ENCODE measurements at places on chromosomes 16 and 17. TPM values are rescaled to one million over a fixed set of nuclear protein-coding genes. Genes with fewer than 3 reads are reported as not detected.

The PIK3R5 gene
- 14.6 TPM for total RNA-seq

- DNase-seq: no peak
Observed at GRCh38 chr16:4481963-4482362, 5.8 kb downstream of the HMOX2 start.

DNA sequence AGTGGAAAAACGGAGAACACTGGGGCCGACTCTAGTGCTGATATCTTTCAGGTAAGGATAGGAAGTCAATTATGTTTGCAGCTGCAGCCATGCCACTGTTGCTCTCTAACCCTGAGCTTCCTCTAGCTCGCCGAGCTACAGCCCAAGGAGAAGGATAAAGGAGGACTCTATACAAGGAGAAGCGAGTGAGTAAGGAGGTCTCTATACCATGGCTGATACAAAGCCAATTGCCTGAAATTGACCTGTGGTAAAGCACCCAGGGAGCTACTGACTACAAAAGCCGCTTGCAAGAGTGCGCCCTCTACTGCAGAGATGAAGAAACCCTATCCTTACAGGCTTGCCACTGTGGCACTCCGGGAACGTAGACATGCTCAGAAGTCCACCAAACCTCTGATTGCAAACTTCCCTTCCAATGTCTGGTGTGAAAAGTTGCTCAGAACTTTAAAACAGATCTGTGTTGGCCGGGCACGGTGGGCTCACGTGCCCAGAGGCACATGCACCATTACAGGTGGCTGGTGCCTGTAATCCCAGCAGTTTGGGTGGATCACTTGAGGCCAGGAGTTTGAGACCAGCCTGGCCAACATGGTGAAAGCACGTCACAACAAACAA is 10.8 kb upstream of the SLC46A1 start:
- DNase-seq: no peak

DNA sequence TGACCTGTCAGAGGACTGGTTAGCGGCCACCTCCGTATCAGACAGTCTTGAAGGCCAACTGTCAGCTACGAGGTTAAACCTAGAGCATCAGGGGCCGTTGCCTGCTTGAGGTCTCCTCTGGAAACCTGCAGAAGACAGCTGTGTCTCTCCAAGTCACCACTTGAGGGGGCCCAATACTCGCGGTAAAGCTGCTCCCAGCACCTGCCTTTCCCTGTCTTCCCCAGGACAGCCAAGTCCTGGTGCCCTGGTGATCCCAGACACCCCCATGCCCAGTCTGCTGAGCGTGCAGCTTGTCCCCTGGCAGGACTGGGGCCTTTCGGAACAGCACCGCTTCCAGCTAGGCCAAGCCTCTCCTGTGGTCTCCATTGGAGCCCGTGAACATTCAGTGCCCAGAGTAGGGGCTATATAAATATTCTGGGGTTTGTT is 80.1 kb downstream of the DNAH17 start:
- peak; percentile 71 for DNase-seq

The CLEC16A gene
- 38.1 TPM for total RNA-seq

DNA sequence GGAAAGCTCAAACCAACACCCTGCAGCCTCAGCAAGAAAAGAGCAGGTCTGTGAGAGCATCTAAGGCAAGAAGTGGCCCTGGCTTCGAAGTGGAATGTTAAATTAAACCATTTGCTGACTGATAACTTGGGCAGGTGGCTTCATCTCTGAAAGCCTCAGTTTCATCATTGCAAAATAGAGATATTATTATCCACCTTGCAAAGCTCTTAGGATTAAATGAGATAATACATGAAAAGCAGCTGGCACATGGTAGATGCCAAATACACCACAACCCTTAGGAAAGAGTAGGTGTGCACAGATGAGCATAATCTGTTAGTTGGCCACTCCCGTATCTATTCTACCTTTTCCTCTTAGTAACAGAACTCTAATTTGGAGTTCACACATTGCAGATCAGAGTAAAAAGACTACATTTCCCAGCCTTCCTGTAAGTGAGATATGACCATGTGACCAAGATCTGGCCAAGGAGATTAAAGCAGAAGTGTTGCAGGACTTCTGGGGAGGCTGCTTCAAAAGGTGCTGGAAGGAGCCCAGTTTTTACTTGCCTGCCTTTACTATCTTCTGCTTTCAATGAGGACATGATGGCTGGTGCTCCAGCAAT is 288.7 kb downstream of the SOX9 start:
- DNase-seq: no peak

GRCh38 chr17:63589646-63590045 is 11.0 kb upstream of the TACO1 start:
- DNase-seq: no peak

GRCh38 chr17:77441130-77441920 is 300.6 kb downstream of the SEC14L1 start:
- no peak for DNase-seq

The CAPNS2 gene
- total RNA-seq: 1.0 TPM

DNA sequence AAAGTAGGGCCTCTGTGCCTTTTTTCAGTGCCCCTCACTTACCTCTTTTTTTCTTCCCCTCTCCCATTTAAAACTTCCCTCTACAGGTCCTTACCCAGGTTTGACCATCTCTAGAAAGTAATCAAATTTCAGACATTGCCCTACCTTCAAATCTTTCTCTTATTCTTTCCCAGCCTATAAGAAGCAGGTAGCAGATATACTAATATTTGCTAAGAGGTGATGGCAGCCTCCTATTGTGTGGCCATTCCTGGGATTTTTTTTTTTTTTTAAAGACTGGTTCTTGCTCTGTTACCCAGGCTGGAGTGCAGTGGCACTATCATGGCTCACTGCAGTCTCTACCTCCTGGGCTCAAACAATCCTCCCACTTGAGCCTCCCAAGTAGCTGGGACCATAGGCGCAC is 111.1 kb upstream of the HAS3 start:
- peak; percentile 7 for DNase-seq

The WFIKKN2 gene
- 0.06 TPM for total RNA-seq

The CBX4 gene
- 18.2 TPM for total RNA-seq

The SPATA32 gene
- total RNA-seq: 0.21 TPM

- no peak for DNase-seq
Observed at GRCh38 chr16:54211203-54211602, 75.4 kb downstream of the IRX3 start.

DNA sequence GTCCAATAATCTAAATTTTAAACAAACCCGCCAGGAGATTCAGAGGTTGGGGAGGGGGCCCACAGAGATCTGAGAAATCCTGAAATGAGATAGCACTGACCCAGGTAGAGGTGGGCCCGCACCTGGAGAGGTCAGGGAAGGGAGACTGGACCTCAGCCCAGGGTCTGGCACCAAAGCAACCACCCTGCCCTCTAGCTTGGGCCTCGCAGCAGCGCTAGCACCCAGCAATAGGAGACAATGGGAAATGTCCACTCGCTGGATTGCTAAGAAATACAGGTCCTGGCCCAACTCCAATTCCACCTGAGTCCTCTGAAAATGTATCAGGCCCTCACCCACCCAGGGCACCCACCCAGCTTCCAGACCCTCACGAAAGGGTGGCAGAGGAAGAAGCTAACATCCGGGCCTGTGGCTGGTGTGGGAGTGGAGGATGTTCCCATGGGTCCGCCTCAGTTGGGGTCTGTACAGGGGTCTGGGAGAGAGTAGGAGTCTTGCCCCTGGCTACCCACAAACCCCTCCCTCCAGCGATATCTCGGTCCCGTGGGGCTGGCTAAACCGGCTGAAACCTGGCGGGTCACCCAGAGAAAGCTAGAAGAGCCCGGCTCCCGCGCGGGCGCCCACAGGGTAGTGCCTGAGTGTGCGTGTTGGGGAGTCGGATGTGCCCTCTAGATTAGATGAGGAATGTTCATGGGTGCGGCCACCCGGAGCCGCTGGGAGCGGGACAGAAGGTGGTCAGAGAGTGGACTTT is 1.1 kb downstream of the PLLP start:
- no peak for DNase-seq

- DNase-seq: no peak
Observed at GRCh38 chr17:38449364-38449763, 21.1 kb downstream of the ARHGAP23 start.

DNA sequence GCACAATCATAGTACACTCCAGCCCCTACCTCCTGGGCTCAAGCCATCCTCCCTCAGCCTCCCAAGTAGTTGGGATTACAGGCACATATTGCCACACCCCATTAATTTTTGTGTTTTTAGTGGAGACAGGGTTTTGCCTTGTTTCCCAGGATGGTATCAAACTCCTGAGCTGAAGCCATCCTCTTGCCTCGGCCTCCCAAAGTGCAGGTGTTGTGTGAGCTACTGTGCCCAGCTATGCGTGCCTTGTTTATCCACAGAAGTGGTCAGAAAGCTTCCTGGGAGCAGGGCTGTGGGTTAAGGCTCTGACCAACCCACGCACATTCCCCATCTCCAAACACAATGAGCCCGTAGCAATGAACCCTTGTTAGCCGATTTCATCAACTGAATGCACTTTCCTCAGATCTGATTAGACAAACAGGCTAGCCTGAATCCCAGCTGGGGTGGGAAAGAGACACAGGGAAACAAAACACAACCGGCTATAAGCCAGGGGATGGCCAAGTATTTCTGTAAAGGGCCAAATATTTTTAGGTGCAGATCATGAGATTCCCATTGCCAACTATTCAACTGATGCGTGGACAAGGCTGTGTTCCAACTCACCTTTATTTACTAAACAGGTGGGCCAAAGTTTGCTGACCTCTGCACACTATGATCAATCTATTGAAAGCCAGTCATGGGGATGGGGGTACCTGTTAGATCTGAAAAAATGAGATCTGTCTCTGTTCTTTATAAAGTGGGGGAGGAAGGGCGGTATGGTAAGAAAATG is 193.6 kb downstream of the CPPED1 start:
- DNase-seq: no peak

DNA sequence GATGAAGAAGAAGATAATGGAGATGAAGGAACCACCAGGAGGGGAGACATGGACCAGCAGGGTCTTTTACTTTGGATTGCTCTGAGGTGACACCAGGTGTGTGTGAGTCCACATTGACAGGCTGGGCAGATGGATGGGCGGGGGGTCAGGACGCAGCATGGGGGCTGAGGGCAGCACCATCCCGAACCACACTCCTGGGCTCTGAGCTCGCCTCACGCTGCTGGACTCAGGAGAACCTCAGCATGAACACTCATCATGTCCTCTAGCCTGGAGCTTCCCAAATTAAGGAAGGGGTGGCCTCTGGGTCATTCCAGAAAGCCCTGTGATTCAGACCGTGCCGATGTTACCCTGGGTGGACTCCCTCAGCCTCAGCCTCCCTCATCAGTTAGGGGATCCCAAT is 50.4 kb upstream of the MAP3K14 start:
- no peak for DNase-seq

DNA sequence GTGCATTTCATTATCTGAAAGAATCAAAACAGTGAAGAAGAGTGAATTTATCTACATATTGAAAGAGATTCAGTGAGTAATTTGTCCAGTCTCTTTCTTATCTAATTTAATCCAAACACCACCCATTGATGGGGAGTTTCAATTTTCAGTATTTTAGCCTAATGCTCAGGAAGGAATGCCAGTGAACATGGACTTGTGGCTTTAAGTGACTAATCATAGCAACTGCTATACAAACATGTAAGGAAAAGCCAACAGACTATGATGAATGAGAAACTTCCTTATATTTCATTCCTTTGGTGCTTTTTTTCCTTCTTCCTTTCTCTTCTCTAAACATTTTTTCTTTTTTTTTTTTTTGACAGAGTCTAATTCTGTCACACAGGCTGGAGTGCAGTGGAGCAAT is 885.8 kb downstream of the KCNJ2 start:
- no peak for DNase-seq

DNA sequence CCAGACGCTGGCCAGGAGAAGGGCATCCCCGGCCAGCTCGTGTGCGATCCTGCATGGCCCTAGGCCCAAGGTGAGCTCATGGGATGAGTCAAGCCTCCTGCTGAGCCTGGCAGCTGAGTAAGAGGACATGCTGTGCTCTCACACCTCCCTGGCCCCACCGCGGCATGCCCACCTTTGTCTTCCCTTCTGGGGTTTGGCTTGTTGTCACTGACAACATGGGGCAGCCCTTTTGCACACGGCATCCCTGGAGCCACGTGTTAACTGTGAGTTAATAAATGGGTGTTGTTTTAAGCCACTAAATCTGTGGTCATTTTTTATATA is 8.9 kb upstream of the TNS4 start:
- no peak for DNase-seq

DNA sequence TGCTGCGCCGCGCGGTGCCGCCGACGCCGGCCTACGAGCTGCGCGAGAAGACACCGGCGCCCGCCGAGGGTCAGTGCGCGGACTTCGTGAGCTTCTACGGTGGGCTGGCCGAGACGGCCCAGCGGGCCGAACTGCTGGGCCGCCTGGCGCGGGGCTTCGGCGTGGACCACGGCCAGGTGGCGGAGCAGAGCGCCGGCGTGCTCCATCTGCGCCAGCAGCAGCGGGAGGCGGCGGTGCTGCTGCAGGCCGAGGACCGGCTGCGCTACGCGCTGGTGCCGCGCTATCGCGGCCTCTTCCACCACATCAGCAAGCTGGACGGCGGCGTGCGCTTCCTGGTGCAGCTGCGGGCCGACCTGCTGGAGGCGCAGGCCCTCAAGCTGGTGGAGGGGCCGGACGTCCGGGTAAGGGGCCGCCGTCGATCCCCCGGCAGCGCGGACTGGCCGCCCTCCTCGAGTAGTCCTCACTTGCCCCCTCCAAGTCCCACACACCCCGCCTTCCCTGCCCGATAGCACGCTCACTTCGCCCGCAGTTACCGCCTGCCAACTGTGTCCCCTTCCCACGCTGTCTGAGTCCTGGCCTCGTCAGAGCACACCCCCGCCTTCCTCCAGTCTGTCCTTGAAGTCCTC is 470 bp downstream of the MLYCD start:
- peak; percentile 67 for DNase-seq

GRCh38 chr16:71637398-71637797 is 11.4 kb downstream of the MARVELD3 start:
- no peak for DNase-seq

The DNAH17 gene
- total RNA-seq: 1.6 TPM

DNA sequence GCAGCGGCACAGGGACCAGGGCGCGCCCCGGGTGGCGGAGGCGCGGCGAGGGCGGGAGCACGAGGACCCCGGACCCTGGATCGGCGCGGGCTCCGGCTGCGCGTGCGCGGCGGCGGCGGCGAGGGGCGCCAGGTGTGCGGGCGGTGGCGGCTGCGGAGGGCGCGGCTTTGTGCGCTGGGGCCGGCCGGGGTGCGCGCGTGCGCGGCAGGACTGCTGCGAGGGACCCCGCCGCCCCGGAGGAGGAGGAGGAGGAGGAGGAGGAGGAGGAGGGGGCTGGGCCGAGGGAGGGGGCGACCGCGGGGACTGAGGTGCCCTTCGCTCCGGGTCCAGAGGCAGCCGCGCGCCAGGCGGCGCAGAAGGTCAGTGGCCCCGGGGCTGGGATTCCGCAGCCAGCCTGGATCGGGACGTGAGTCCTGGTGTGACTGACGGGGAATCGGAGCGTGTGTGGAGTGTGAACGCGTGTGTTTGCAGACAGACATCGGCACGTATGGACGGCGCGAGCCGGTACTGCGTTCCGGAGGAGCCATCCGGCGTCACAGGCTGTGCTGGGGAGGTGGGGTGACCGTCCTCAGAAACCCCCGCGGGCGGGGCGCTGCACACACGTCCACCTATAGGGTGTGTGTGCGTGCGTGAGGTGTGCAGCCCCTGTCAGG is 19.5 kb upstream of the RAP1GAP2 start:
- DNase-seq: peak; percentile 3
